ENCODE measurements at places on chromosomes 6 and 20.

DNA sequence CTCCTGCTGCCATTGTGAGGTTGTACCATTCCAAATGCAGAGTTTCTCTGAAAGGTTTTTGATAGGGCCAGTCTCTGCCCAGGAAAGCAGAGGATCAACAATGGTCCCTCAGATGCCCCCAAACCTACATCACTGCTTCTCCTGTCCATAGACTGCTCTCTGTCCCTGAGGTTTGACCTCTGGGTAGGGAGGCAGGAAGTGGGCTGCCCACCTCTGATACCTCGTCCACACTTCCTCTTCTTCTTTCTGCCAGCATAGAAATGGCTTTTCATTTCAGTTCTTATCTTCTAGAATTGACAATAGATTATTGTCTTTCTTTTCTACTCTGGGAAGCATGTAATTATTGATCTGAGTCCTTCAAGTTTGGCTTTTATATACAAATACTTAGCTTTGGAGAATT, 170.6 kb downstream of the TRMT11 start:
- peaks cover 11% of the 10 kb centered on the region for H3K36me3 ChIP-seq
- H3K27me3 ChIP-seq: no peaks in the 10 kb centered on the region
- H3K27ac ChIP-seq: no peak overlapping the region
- H3K4me1 ChIP-seq: no peaks in the 10 kb centered on the region
- no peak for DNase-seq
- H3K4me3 ChIP-seq: no peak overlapping the region

- DNase-seq: no peak
- no peaks in the 10 kb centered on the region for H3K36me3 ChIP-seq
- no peak overlapping the region for H3K4me3 ChIP-seq
- no peak overlapping the region for H3K27ac ChIP-seq
These were observed 135.1 kb downstream of the ID4 start for GRCh38 chr6:19972221-19972620.

- no peak for DNase-seq
- H3K36me3 ChIP-seq: no peaks in the 10 kb centered on the region
- H3K4me1 ChIP-seq: peaks cover 5% of the 10 kb centered on the region
- no peak overlapping the region for H3K27ac ChIP-seq
- no peak overlapping the region for H3K4me3 ChIP-seq
- no peaks in the 10 kb centered on the region for H3K27me3 ChIP-seq
These were observed 132.4 kb downstream of the MACROD2 start for GRCh38 chr20:14127514-14128223.

DNA sequence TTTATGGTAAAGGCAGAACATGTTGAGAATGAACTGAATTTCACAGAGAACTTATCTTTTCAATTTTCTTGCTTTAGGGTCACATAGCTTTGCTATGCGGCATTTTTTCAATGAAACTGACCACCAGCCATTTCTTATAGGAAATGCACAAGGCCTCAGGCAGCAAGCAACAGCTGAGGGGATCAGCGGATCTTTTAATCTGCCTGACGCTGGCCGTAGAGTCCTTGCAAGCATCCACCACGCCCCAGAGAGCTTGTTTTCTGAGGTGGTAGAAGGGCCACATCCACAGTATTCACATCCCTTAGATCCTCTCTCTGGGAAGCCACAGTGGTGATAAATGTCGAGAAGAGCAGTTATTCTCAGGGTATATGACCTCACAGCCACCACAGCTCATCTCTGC, 34.3 kb downstream of the FLRT3 start:
- H3K27ac ChIP-seq: no peak overlapping the region
- no peak overlapping the region for H3K4me3 ChIP-seq
- H3K4me1 ChIP-seq: no peaks in the 10 kb centered on the region
- H3K36me3 ChIP-seq: no peaks in the 10 kb centered on the region
- no peaks in the 10 kb centered on the region for H3K27me3 ChIP-seq

DNA sequence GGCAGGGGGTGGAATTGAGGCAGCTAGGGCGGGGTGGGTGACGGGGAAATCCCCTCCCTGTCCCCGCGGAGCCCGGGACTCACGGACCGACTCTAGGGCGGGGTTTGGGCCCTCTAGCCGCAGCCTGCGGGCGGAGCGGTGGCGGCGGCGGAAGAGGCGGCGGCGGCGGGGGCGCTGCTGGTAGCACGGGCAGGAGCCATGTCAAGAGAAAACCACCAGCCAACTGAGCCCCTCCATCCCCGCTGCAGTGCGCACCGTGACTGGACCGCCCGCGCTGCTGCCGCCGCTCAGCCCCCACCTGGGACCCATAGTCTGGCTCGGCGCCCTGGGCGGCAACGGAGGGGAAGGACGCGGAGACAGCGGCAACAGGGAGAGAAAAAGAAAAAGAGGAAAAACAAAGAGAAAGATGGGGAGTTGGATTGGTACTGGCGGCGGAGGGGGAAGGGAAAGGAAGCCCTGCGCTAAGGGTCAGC, 1.2 kb upstream of the C6orf62 start:
- H3K27ac ChIP-seq: peak overlapping the region; percentile 100
- H3K36me3 ChIP-seq: peaks cover 36% of the 10 kb centered on the region
- H3K4me3 ChIP-seq: peak overlapping the region; percentile 96
- no peaks in the 10 kb centered on the region for H3K27me3 ChIP-seq
- H3K4me1 ChIP-seq: peaks cover 47% of the 10 kb centered on the region

DNA sequence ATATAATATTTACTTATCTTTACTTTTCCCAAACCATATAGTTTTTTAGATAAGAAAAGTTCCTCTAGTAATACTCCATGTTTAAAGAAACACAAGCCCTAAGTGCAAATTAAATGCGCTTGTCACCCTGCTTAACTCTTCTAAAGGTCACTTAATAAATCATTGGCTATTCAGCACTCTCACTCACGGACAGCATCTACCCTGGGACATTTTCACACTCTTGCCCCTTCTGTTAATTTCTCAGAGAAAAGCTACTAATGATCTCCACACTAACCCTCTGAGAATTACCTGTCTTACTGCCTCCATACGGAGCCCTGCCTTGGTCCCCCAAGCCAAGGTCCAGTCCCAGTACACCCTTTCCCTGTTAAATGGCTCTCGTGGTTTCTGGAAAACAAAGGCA, 102.2 kb downstream of the NRN1 start:
- no peak overlapping the region for H3K4me3 ChIP-seq
- no peaks in the 10 kb centered on the region for H3K36me3 ChIP-seq
- H3K27me3 ChIP-seq: peaks cover 8% of the 10 kb centered on the region
- no peak overlapping the region for H3K27ac ChIP-seq
- peaks cover 14% of the 10 kb centered on the region for H3K4me1 ChIP-seq

DNA sequence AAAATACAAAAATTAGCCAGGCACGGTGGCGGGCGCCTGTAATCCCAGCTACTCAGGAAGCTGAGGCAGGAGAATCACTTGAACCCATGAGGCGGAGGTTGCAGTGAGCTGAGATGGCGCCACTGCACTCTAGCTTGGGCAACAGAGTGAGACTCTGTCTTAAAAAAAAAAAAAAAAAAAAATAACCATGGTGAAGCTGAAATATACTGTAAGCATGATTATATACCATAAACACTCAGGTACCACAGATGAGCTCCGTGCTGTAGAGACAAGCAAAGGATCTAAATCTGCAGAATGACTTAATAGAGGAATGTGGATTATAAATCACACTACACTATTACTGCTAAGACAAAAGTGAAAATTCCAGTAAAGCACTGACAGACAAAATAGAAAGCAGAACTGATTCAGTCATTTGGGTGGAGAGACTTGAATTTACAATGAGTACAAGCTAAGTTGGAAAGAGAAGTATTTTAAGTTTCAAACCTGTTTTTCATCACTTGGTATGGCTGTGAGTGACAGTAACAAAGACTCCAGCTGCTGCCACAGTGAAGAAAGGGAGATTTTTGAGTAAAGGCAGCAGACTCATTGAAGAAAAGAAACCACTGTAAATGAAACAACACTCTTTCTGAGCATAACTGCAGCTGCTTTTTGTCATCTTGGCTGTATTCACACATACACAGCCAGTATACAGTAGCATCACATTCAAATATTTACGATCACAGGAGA, 322.1 kb downstream of the RNGTT start:
- no peaks in the 10 kb centered on the region for H3K27me3 ChIP-seq
- peaks cover 10% of the 10 kb centered on the region for H3K4me1 ChIP-seq

DNA sequence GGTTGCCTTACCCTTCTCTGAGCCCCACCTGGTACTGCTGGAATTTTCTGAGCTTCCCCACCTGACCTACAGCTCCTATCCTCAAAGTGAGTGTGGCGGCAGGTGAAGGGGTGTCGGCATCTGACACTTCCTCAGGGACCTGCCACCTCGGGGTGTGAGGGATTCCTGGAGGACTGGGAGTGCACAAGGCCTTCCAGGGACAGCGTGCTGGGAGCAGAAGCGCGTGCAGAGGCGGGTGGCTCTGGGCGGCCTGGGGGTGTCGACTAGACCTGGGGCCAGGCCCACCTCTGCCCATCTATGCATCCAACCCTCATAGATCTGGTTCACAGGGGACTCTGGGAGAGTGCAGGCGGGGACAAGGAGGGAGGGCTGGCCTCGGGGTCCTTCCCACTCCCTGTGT, 7.8 kb downstream of the DLGAP4 start:
- DNase-seq: no peak
- H3K27ac ChIP-seq: no peak overlapping the region
- no peaks in the 10 kb centered on the region for H3K4me1 ChIP-seq
- peaks cover 50% of the 10 kb centered on the region for H3K27me3 ChIP-seq
- no peaks in the 10 kb centered on the region for H3K36me3 ChIP-seq

GRCh38 chr6:112710710-112711109, 363.6 kb downstream of the RFPL4B start:
- no peaks in the 10 kb centered on the region for H3K27me3 ChIP-seq
- no peak overlapping the region for H3K4me3 ChIP-seq
- H3K27ac ChIP-seq: no peak overlapping the region
- no peak for DNase-seq
- no peaks in the 10 kb centered on the region for H3K36me3 ChIP-seq
- no peaks in the 10 kb centered on the region for H3K4me1 ChIP-seq

- peak overlapping the region; percentile 44 for H3K27ac ChIP-seq
- DNase-seq: no peak
- H3K36me3 ChIP-seq: peaks cover 6% of the 10 kb centered on the region
- H3K27me3 ChIP-seq: peaks cover 24% of the 10 kb centered on the region
These were observed 28.2 kb downstream of the TREML4 start for GRCh38 chr6:41256383-41256782.

DNA sequence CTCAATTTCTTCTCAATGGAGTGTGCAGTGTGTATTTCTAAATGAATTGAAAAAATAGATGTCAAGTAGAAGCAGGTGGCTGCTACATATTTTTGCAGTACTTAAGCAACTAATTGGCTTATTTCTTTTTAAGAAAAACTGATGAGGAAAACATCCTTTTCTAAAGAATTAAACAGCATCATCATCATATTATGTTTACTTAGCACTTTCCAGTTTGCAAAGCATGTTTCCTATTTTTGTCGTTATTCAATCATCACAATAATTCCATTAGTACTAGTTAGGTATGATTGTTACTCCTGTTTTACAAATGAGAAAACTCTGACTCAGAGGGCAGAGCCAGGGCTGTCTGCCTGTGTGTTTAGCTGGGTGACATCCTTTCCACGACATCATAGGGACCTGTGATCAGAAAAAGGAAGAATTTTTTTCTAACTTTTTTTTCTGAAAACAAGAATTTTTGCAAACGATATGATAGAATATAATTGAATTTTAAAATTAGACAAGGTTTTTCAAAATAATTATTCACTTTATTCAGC, 22.7 kb upstream of the BMP6 start:
- no peak overlapping the region for H3K27ac ChIP-seq
- H3K4me1 ChIP-seq: peaks cover 4% of the 10 kb centered on the region
- no peak overlapping the region for H3K4me3 ChIP-seq
- DNase-seq: no peak
- H3K36me3 ChIP-seq: no peaks in the 10 kb centered on the region

DNA sequence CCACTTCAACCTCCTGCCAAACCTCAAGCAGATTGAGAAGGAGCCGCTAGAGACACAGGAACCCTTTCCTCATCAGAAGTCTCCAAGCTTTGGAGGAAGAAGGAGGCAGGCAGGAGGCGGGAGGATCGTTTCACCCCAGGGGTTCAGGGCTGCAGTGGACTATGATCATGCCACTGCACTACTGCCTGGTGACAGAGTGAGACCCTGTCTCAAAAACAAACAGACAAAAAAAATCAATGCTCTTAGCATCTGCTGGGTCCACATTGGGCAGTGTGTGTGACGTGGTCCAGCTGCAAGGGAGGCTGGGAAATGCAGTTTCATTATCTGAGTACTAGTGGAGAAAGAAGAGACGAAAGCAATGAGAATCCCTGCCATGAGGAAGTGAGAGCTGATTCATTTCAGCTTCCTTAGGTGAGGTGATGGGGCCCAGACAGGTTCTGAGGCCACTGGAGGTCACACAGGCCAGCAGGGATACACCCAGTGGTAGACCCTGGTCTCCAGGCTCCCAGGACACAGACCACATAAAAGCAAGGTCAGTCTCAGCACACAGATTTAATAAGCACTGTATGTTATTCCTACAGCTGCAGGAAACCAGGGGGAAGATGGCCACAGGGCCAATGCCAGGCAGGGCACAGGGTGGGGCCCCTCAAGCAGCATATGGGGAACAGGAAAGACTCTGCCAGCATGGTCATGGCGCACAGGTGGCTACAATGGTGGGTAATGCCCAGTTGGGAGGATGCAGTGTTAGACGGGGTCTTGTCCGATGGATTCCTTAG, 4.3 kb downstream of the GFRA4 start:
- H3K27me3 ChIP-seq: peaks cover 52% of the 10 kb centered on the region
- H3K36me3 ChIP-seq: no peaks in the 10 kb centered on the region
- DNase-seq: no peak
- peaks cover 30% of the 10 kb centered on the region for H3K4me1 ChIP-seq
- no peak overlapping the region for H3K4me3 ChIP-seq

- DNase-seq: no peak
- H3K4me3 ChIP-seq: no peak overlapping the region
- H3K4me1 ChIP-seq: no peaks in the 10 kb centered on the region
- H3K27me3 ChIP-seq: no peaks in the 10 kb centered on the region
- no peak overlapping the region for H3K27ac ChIP-seq
These were observed 1064.6 kb upstream of the EYS start for GRCh38 chr6:66771626-66772025.

DNA sequence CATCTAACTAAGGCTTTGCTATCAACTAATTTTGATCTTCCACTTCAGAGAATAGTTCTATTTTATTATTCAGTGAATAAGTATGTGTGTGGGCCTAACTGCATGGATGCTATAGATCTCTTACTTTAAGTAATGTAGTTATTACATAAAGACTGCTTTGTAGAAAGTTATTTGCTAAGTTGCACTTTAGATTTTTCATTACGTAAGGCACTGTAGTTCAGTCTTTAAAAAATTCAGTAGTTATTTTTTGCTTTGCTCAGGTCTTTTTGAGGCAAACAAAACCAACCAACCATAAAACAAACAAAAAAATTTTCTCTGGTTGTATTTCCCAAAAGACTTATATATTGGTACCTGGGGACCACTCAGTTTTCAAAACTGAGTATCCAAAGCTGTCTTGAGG, 53.0 kb downstream of the KCNQ5 start:
- peaks cover 8% of the 10 kb centered on the region for H3K4me1 ChIP-seq
- no peak for DNase-seq
- no peak overlapping the region for H3K27ac ChIP-seq

GRCh38 chr20:24049081-24049480, 60.5 kb upstream of the GGTLC1 start:
- H3K27ac ChIP-seq: peak overlapping the region; percentile 28
- H3K4me3 ChIP-seq: no peak overlapping the region
- peaks cover 3% of the 10 kb centered on the region for H3K27me3 ChIP-seq
- H3K36me3 ChIP-seq: no peaks in the 10 kb centered on the region

Measured in nephron progenitor cell (in vitro differentiated cells).